Mucosa of descending colon (tissue), 3 donors: ENCODE measurements at places on chromosomes 7 and 10. TPM values are rescaled to one million over a fixed set of nuclear protein-coding genes. Genes with fewer than 3 reads are reported as not detected.

GRCh38 chr7:77338883-77339629, 77.1 kb downstream of the GSAP start:
- DNase-seq = no peak

SFTPA1 gene
- 0.60 TPM for total RNA-seq

CYP2C8 gene
- 0.25 TPM for total RNA-seq

CLEC5A gene
- total RNA-seq = 0.38 TPM

CCL24 gene
- 3.4 TPM for total RNA-seq

GRCh38 chr7:138538518-138538917, 78.5 kb downstream of the TRIM24 start:
- DNase-seq = no peak

MYL10 gene
- total RNA-seq = not detected

DNA sequence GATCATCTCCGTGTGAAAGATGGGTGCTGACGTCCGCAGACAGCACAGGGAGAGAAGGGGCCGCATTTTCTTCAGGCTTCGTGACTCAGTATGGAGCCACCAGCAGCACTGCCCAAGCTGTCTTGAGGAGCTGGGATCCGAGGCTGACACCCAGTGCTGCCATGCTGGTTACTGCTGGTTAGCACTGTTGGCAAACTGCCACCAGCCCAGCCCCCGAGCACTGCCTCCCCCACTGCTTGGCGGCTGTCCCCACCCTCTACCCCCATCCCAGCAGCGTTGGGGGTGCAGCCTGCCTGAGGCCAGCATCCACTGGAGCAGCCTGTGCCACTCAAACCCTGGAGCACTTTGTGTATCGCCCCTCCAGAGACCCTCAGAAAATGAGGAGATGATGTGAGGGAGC, 35.8 kb upstream of the EN2 start:
- no peak for DNase-seq

DNA sequence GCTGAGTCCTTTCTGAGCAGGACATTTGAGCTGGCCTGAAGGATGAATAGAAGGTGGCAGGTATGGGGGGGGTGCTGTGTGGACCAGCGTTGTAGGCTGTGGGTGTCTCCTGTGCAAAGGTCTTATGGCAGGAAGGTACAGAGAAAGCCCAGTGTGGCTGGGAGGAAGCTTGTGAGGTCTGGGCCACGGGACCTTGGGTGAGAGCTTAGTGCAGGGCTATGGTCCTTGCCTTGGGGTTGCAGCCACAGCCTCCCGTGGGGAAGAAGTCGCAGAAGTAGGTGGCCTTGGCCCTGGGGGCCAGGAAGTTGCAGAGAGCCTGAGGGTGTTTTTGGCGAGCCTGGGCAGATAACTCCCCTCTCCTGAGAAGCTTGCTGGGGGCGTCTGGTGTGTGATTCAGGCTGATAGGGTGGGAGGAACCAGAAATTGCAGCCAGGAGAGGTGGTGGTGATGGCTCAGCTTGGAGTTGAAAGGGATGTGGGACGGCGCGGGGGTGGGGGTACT, 172.0 kb upstream of the TNRC18 start:
- no peak for DNase-seq

HTRA1 gene
- 28.9 TPM for total RNA-seq

BUB3 gene
- total RNA-seq = 68.4 TPM

DNA sequence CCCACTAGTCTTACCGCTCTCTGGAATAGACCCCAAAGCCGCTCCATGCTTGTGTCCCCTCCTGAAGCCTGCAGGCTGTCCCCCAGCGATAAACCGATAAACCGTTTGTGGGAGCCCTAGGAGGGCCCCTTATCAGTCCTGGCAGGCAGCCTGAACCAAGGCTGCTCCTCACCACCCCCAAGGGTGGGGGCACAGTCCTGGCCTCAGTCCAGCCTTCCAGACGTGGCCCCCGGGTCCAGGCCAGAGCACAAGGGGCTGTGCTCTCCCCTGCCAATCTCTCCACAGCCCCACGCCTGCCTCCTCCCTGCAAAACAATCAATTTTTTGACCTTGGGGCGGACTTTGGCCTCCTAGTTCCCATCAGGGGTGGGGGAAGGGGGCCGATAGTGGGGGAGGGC, at the start of gene TFR2:
Gene TFR2, minus strand, starts transcription at position 90 of the 397 bp plus-strand sequence. Its CDS starts 43 bp downstream, at position 47.
- no peak for DNase-seq

- DNase-seq = no peak
Measured at GRCh38 chr7:2715341-2716231, 27.6 kb downstream of the AMZ1 start.
